ENCODE measurements at places on chromosomes 11 and 22.
A peak's percentile ranks its signal among the peaks of the same experiment; 100 is the strongest.

- DNase-seq = peak; percentile 96
Observed at GRCh38 chr11:110000031-110000502, 93.1 kb upstream of the ZC3H12C start.

GRCh38 chr22:31344256-31344577 is 1.9 kb downstream of the PATZ1 start:
- no peak for DNase-seq

- no peak for DNase-seq
Observed at GRCh38 chr11:118258410-118258809, 5.7 kb downstream of the MPZL2 start.

- DNase-seq = no peak
Observed at GRCh38 chr11:128985880-128986279, 43.2 kb upstream of the TP53AIP1 start.

DNA sequence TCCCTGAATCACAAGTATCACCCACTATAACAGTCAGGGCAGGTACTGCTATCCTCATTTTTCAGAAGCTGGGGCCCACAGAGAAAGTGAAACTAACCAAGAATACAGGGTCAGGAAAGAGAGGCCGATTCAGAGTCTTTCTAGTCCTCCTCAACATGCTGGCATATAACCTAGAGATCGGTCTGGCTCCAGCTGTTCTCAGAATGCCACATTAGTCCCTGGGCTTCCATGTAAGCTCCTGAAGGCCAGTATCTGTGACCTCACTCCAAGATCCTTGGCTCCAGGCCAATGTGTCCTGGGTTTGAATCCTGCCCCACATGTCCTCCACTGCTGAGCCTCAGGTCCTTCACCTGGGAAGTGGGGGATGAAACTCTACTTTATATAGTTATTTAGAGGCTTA is 50.4 kb downstream of the TENM4 start:
- no peak for DNase-seq

DNA sequence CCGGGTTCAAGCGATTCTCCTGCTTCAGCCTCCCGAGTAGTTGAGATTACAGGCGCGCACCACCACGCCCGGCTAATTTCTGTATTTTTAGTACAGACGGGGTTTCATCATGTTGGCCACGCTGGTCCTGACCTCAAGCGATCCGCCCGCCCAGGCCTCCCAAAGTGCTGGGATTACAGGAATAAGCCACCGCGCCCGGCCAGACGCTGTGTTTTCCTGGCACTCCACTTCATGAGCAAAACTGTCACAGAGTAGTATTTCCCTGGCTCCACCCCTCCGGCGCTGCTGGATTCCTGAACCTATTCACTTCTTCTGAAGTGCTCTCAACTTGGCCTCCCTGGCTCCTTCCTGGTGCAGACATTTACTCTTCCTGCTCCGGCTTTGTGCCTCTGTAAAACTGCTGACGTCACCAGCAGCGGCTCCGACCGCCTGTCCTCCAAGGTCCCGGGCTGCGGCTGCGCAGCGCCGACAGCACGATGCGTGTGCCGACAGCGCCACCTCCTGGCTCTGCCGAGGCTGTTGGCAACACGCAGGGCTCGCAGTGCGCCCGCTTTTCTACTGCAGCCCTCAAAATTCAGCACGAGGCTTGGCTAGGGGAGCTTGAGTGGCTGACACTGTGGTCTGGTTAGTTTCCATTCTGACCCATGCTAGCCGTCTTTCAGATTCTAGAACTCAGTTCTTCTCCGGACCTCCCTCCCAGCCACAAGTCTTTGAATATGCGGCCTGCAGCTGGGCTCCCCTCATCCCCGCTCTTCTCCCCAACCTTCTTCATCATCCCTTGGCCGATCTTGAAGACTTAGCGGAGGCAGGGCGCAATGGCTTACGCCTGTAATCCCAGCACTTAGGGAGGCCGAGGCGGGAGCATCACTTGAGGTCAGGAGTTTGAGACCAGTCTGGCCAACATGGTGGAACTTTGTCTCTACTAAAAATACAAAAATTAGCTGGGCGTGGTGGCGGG is 36.6 kb downstream of the APOL3 start:
- peak; percentile 94 for DNase-seq

Data from astrocyte of the spinal cord (primary cell).